Kidney epithelial cell (primary cell): ENCODE measurements at places on chromosomes 13 and 19. TPM values are rescaled to one million over a fixed set of nuclear protein-coding genes. Genes with fewer than 3 reads are reported as not detected.

Gene KRTDAP
- total RNA-seq: not detected in 2 replicates

Gene CGB8
- total RNA-seq: 3.3 and 7.4 TPM in 2 replicates

Gene ZNF556
- total RNA-seq: 0.07 TPM in 1 of 2 replicates, not detected in the other

Gene BAX
- 128 and 140 TPM in 2 replicates for total RNA-seq

Gene FARP1
- total RNA-seq: 135 and 147 TPM in 2 replicates

Gene FAM83E
- total RNA-seq: 0.25 and 2.3 TPM in 2 replicates
